Suppressor macrophage treated with lipopolysaccharide for 1 hour (primary cell): ENCODE measurements at places on chromosomes 7 and 10.

GRCh38 chr7:110841840-110842545 lies 248.9 kb upstream of the LRRN3 start:
- DNase-seq = no peak

- DNase-seq = peak; percentile 88
Measured at GRCh38 chr10:22615819-22616499, 98.4 kb downstream of the PIP4K2A start.

- peak; percentile 38 for DNase-seq
Measured at GRCh38 chr7:148914208-148914777, 30.2 kb upstream of the EZH2 start.

DNA sequence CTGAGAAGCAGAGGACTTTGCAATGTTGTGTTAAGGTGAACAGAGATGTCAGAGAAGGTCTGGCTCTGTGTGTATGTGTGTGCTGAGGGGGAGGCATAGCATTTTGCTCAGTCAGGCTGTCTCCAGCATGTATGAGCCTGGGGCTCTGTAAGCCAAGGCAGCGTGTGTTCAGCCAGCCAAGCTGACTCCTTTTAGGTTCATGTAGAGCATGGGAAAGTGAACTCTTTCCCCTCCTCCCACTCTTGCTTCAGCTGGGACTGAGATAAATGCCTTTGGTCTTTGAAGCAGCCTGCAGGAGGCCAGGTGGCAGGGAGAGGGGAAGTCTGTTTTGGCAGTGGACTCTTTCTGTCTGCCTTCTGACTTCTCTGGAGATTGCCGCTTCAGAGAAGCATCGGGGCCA lies 3.8 kb downstream of the SFXN2 start:
- DNase-seq = no peak

DNA sequence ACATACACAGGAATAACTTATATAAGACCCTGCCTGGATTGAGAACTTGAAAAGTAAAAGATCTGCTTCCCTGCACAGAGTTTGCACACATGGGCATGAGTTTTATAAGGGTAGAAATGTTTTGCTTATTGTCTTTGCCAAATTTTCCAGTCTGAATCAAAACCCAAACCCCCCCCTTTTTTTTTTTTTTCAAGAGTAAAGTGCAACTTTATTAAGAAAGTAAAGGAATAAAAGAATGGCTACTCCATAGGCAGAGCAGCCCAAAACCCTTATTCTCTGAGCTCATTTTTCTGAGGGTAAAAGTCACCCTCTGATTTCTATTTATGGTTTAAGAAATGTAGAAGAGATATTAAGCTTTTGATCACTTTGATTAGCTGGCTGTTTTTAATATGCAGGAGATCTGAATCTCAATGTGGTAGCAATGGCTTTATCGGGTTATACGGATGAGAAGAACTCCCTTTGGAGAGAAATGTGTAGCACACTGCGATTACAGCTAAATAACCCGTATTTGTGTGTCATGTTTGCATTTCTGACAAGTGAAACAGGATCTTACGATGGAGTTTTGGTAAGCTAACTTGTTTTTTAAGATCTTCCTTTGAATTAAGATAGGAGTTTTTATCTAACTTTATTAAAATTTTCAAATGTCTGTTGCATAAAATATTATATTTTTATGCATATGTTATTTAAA lies 18.7 kb downstream of the MIOS start:
- no peak for DNase-seq

GRCh38 chr10:30056281-30056680 lies 3.1 kb downstream of the JCAD start:
- DNase-seq = no peak

- no peak for DNase-seq
Measured at GRCh38 chr10:4093438-4093837, 308.4 kb upstream of the KLF6 start.

GRCh38 chr7:80794631-80795573 lies 123.9 kb downstream of the SEMA3C start:
- DNase-seq = no peak

- DNase-seq = no peak
Measured at GRCh38 chr10:33638374-33638773, 303.9 kb upstream of the NRP1 start.

DNA sequence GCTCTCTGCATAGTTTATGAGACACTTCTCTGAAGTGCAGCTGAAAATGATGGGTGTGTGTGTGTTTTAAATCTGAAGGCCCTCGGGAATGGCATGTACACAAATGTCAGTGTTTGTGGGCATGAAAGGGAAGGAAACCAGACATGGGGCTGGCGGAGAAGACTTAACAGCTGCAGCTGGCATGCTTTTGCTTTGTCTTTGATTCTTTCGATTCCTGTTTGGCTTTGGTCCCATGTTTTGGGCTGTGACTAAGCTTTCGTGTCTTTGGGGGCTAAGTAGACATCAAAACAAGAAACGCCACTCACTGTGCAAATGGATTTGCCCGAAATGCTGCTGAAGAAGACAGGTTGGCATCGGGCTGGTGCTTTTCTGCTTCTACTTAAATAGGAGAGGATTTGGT lies 179.3 kb downstream of the PFKFB3 start:
- DNase-seq = peak; percentile 81

GRCh38 chr7:106070567-106071254 lies 41.4 kb downstream of the SYPL1 start:
- DNase-seq = no peak

DNA sequence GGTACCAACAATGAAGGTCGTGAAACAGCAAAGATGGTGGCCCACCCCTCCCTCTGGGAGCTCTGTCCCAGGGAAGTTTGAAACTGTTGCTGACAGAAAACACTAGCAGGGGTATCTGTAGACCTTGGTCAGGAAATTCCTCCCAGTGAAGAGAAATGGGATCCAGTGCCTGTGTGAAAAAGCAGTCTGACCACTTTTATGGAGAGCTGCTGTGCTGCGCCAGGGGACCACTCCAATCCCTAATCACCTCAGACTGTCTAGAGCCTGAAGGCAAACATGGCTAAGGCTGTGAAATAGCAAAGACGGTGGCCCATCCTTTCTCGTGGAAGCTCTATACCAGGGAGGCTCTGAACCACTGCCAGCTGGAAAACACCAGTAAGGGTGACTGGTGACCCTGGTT lies 38.3 kb upstream of the TMEM140 start:
- DNase-seq = no peak

DNA sequence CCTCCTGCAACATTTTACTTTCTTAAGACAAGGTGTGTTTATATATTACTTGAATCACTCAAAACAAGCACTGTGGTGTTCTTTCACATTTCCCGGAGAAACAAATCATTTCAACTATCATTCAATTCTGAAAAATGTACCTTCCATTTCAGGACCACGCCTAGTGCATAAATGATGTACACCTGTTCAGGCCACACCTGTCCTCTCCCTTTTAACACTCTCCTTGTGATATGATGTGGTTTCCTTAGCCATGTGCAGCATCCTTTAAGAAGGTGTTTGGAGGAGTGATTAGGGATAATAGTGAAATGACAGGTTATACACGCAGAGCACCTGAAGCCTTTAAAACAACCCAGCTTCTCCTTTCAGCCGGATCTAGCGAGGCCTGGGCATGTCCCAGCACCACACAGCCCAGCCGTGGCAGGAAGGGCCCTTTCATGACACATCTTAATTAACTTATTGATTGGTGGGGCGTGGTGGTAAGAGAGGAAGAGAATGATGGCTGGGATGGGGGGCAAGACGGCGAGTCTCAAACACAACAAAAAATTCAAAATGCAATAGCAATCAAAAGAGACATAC lies 26.9 kb downstream of the ABLIM1 start:
- no peak for DNase-seq

GRCh38 chr10:114956466-114956865 lies 18.5 kb downstream of the TRUB1 start:
- DNase-seq = no peak

GRCh38 chr10:117139581-117140524 lies 1.8 kb upstream of the VAX1 start:
- DNase-seq = no peak

GRCh38 chr7:95577137-95577536 lies 19.2 kb downstream of the PDK4 start:
- DNase-seq = peak; percentile 57

DNA sequence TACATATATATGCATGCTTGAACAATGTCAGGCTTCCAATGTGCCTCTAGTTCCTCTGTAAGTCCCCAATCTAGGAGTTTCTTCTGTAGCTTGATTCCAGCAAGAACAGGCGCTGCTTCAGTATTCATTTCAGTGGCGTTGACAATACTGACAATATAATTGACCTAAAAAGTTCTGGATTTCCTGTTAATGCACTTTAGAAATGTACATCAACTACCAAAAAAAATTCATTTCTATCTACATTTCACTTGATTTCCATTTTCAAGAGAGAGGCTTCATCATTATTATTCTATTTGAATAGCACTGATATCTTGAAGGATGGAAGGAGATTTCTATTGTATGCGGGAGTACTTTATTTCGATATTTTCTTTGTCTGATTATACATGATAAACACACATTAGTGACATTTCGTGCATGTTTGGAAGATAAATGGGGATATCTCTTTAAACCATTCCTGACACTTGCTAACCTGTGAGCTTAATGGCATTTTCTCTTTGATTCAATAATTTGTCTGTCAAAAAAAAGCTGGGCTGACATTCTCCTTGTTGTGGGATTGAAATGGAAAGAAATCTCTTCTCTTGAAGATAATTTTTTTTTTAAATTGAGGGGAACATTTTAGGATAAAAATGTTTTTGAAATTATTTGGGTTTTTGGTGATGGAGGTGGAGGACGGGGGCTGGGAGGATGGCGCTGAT lies 568.2 kb downstream of the LRMDA start:
- no peak for DNase-seq

GRCh38 chr10:15469111-15469510 lies 98.0 kb upstream of the FAM171A1 start:
- DNase-seq = no peak

DNA sequence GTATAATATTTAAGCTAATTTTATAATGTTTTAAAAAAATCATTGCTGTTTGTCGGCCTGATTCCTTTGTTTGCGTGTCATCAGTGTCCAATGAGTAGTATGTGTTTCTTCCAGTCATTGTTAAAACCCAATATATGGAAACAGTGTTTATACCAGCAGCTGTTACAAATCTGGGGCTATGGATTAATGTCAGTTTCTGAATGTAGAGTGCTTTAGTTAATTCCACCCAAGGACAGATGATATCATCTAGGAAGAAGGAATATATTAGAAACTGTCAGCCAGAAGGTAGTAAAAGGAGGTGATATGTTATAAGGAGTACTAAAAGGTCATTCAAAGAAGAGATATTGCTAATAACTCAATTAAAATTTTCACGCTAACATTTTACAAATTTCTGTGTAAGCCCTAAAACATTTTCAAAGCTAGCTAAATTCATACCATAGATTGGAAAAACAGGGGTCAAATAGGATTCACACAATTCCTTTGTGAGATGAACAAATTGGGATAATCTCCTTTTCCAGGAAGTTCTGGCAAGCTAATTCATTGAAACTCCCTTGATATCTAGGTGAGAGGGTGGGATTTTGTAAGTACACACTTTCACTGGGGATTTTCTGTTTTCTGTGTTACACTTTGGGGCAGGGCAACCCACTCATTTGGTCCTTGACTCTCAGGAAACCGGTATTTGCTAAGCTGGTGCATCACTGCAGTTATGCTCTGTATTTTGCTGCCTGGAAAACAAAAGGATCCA lies 448.8 kb downstream of the LRMDA start:
- DNase-seq = no peak

DNA sequence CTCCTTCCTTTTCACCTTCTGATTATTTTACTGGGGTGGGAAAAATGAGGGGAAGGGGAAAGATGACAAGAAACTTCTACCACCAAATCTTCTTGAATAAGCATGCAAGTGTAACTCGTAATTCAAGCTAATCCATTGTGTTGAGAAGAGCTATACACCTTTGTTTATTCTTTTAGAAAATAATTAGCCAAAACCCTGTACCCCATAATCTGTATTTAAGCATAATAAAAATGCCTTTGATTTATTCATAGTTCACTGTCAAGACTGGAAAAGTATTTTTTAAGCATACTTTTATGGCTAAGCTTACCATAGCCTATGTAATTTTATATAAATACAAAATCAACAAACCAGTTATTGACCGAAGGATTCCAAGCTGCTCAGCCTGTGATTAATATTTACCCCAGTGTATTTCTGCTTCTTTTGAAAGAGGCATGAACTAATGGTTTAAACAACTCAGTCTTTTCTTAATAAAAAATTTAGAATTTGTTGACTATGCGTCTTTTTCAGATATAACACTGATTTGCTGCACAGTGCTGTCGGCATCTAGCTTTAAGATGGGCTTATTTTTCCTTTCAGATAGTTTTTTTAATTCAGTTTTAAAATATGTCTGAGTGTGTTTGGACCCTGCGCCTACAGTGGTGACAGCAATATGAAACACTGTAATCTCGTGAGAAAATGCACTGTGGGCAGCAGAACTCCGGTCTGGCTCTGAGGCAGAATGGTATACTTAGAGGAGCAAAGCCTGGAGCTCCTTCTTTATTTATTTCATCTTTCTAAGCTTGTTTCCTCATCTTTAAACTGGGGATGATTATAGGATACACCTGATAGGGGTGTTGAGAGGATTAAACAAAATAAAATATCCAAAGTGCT lies 238.8 kb upstream of the LRGUK start:
- DNase-seq = no peak

DNA sequence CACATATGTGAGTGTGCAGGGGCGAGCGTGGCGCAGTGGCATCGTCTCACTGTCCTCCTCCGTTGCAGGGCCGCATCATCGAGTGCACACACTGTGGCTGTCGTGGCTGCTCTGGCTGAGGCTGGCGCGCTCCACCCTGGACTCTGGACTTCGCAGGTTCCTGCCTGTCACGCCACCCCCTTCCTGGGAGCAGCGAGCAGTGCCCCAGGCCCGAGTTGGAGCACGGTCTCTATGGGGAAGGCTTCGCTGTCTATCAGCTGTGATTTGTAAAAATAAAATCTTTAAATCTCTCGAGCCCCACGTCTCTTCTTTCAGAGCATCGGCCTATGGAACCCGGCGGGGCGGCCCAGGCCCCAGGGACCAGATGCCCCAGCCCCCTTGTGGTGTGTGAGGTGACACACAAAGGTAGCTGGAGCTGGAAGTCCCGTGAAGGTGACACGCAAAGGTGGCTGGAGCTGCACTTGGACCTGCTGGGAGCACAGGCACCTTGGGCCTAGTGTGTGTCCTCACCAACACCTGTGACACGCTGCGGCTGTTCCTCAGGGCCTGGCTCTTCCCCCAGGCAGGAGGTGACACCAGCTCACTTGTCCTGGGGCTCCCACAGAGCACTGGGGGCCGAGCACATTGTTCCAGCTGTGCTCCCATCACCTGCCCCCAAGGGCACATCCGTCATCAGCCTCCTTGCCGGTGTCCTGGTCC lies 10.7 kb downstream of the BUD31 start:
- no peak for DNase-seq

DNA sequence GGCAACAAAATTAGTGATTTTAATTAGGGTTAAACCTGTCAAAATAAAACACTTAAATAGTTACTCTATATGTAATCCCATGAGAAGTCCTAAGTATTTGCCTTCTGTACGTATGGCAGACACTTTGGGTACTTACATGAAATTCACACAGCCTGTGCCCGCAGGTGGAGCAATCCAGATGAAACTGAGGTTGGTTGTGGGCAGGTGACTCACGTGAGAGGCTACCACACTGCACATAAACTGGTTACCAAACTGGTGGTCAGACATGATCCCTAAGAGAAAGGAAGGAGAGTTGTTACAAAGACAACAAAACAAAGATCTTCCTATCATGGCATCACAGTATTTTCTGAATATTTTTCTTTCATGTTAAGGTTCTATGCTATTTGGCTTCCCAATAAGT lies 156.1 kb downstream of the RELN start:
- no peak for DNase-seq
